Left ventricle myocardium inferior (tissue), 1 donor: ENCODE measurements at places on chromosomes 6 and 20.

DNA sequence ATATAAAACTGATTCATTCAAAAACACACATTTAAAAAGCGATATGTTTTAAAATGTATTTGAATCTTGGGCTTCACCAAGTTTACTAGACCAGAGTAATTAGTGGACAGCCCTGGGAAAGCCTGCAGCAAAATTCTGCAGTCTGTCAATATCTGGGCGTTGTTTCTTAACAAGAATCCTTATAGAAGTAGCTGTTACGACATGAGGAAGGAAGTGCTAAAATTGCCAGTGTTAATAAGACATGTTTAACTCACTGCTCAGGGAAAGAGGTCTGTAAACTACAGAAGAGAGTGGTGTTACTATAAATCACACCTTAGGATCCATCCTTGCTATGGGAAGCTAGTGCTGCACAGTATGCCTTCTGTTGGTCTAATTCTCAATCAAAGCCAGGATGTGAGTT is 120.6 kb downstream of the TBX18 start:
- no peak for DNase-seq

DNA sequence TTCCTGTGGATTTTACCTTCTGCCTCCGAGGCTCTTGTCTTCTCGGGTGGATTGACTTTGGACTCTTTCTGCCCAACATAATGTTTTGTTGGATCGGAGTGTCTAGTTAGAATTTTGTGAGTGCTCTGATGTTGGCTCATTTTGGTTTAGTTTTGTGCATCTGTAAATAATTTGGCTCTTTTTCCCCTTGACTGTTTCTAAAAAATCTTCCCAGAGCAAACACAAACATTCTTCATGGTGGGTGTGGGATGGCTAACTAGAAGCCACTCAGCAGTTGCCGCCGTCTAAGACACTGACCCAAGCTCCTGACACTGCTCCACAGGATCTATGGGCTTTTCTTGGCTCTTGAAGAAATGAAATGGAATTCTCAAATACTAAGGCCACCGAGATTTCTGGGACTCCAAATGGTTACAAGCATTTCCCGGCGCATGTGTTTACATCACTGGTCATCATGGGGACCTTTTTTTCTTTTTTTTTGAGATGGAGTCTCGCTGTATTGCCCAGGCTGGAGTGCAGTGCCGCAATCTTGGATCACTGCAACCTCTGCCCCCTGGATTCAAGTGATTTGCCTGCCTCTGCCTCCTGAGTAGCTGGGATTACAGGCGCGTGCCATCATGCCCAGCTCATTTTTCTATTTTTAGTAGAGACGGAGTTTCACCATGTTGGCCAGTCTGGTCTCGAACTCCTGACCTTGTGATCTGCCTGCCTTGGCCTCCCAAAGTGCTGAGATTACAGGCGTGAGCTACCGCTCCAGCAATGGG is 92.0 kb upstream of the FRMD1 start:
- no peak for DNase-seq

GRCh38 chr6:149317644-149318571 is at the start of gene TAB2:
TAB2 (plus strand) TSS chr6:149317712; CDS start chr6:149369998, 52,286 bp downstream.
- DNase-seq = peak; percentile 42

DNA sequence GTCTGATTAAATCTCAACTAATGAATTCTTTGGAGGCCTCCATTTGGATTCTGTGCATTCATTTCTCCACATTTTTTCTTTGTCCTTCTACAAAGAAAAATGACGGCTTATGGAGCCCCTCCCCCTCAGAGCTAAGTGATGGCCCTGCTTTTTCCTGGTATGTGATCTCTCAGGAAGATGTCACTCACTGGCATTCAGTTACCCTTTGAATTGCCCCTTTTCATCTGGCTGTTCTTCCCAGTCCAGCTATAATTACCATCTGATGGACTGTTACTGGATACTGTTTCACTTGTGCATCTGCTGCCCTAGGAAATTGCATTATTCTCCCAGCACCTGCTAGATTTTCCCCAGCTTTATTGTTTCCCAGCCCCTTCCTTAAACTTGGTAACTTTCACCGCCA is 151.9 kb downstream of the CFAP61 start:
- DNase-seq = no peak

DNA sequence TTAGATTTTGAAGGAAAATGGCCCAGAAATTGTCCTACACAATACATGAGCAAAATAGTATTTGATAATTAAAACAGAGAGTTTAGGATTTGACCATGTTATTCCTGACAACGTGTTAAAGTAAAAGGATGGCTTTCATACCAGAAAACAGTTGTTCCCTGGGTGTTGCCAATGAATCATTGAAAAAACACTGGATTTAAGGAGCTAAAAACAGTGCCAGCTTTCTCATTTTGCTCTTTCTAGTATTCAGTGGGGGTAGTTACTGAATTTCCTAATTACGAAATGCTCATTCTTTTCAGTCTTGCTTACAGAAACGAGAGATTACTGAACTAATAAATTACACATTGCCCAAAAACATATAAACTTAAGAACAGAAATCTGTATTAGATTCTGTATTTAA is 26.6 kb upstream of the SNAP91 start:
- no peak for DNase-seq

- DNase-seq = no peak
These were observed 84.9 kb downstream of the THBS2 start for GRCh38 chr6:169168706-169169105.

- no peak for DNase-seq
These were observed 308.3 kb downstream of the UTRN start for GRCh38 chr6:144593392-144593791.

DNA sequence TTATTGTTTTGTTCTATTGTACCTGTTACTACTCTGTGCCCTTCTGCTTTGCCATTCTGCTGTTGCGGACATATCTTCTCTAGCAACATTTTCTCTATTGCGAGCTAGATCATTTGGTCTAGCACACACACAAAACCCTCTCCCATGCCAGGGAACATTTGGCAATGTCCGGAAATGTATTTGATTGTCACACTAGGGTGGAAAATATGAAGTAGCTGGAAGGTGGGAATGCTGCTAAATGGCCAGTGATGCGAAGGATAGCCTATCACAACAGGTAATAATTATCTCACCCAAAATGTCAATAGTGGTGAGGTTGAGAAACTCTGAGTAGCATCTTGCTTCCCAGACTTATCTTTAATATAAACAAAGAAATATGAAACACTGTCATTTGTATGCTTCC is 331.9 kb downstream of the HTR1B start:
- DNase-seq = no peak

GRCh38 chr6:112357791-112358190 is 10.7 kb downstream of the RFPL4B start:
- DNase-seq = no peak

DNA sequence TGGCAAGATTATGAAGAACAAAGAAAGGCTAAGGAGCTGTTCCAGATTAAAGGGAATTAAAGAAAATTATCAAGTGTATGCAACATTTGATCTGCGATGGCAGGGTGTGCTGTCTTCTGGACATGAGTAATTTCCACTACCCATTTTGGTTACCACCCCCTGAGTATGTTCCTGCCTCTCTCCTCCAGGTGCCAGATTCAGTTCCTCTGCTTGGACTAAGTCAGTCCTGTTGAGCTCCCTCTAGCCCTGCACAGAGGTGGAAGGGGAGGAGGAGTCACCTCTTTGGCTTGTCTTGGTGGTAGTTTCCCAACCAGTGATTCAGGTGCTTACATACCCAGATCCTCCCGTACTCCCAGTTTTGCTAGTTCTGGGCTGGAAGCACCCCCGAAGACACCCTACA is 22.2 kb upstream of the SNRPB2 start:
- DNase-seq = no peak

DNA sequence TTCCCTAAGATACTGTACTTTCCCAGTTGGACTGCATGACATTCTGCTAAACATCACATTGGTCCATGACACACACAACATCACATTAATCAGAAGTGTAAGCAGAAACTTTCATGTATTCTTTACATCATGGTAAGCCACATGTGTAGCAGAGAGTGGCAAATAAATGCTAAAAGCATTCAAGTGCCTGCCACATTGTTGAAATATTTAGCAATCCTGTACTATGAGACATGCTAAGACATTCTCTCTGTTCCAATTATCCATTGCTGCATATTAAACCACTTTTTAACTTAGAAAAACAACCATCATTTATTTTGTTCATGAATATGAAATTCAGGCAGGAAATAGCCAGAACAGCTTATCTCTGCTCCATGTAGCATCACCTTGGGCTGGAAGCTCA is 207.7 kb upstream of the GJE1 start:
- DNase-seq = no peak

- no peak for DNase-seq
These were observed 4.2 kb downstream of the UBE2J1 start for GRCh38 chr6:89348372-89348771.
